ENCODE measurements at places on chromosomes 1 and 21.

DNA sequence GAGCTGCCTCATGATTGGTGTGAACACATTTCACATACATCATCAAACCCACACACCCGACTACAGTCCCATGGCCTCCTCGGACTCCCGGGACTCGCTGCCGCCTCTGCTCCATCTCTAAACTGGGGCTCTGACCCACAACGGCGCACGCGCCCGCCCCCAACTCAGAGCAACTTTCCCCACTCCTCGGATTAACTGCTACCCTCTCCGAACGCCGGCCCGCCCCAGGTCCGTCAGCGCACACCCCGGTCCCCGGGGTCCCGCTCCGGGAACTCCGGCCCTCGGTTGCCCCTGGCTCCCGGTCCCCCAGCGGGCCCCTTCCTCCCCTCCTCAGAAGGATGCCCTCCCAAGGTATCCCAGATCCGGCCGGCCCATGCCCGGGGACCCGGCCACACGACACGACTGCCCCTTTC, 740 bp downstream of the DSTYK start:
- no peak for DNase-seq

GRCh38 chr1:99374109-99374508, 109.8 kb downstream of the PLPPR4 start:
- DNase-seq, result no peak

GRCh38 chr21:43717967-43718871, 710 bp upstream of the PDXK start:
- DNase-seq, result no peak

DNA sequence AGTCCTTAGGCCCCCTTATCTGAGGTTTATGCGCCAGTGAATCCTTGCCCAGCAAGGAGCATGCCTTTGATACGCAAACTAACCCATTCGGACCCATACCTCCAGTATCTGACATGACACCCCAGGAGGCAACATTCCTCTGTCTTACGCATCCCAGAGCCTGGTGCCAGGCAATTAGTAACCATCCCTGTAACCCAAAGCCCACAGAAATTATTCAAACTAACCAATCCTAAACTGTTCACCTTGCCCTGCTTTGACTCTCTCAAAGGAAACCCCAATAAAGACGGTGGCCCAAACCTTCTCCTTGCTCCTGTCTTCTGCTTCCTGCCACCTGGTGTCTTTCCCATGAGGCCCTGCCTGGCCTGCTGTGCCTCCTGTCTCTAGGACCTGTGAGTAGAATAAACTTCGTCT, 36.4 kb downstream of the ZNF496 start:
- no peak for DNase-seq

GRCh38 chr1:232968391-232968790, 18.0 kb downstream of the NTPCR start:
- DNase-seq, result no peak

Measured in stimulated activated CD8-positive, alpha-beta memory T cell treated with anti-CD3 and anti-CD28 coated beads, Interleukin-7, amount 100 ng/mL, for 48 hours (primary cell).